ENCODE measurements at places on chromosomes 1 and 21.

GRCh38 chr1:160774886-160775719 lies 20.9 kb upstream of the LY9 start:
- no peak overlapping the region for H3K27ac ChIP-seq
- peaks cover 11% of the 10 kb centered on the region for H3K4me1 ChIP-seq
- DNase-seq: peak; percentile 66
- no peaks in the 10 kb centered on the region for H3K27me3 ChIP-seq
- no peak overlapping the region for H3K4me3 ChIP-seq
- no peaks in the 10 kb centered on the region for H3K36me3 ChIP-seq

DNA sequence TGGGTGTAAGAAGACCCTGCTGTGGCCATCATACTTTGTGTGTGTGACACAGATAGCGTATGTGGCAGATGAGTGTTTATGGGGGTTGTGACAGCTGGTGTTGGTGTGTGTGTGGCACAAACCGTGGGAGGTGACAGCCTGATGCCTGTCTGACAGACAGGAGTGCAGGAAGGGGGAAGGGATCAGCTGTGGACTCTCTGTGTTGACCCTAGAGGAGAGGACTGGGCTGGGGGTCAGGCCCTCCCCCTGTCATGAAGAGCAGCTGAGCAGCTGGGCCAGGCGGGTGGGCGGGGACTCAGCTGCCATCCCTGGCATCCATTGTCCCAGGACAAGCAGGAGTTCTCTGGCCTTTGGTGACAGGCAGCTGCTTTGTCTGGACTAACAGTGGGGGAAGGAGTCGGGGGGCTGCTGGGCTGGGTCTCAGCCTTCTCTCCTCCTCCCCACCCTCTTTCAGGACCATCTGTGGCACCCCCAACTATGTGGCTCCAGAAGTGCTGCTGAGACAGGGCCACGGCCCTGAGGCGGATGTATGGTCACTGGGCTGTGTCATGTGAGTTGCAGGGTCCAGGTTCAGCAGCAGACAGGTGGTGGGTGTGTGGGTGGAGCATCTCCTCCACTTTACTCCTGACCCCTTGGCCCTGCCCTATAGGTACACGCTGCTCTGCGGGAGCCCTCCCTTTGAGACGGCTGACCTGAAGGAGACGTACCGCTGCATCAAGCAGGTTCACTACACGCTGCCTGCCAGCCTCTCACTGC lies 2.3 kb downstream of the PLK3 start:
- peaks cover 7% of the 10 kb centered on the region for H3K36me3 ChIP-seq
- no peaks in the 10 kb centered on the region for H3K27me3 ChIP-seq
- H3K4me1 ChIP-seq: peaks cover 29% of the 10 kb centered on the region

DNA sequence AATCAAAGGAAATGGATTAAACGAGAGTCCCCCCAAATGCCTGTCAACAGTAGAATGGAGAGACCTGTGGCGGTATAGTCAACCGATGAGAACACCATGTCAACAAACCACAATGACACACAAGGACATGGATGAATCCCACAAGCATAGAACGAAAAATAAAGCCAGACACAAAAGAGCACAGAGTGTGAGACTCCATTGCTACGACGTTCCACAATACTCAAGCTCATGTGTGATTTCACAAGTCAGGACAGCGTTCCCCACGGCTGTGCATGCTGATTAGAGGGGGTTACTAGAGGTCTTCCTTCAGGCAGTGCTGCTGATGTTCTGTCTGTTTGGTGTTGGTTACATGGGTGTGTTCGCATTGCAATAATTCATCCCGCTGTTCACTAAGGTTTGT lies 5.8 kb upstream of the PLA2G2D start:
- no peak overlapping the region for H3K27ac ChIP-seq
- H3K4me3 ChIP-seq: no peak overlapping the region
- DNase-seq: no peak
- H3K36me3 ChIP-seq: no peaks in the 10 kb centered on the region
- peaks cover 13% of the 10 kb centered on the region for H3K4me1 ChIP-seq

DNA sequence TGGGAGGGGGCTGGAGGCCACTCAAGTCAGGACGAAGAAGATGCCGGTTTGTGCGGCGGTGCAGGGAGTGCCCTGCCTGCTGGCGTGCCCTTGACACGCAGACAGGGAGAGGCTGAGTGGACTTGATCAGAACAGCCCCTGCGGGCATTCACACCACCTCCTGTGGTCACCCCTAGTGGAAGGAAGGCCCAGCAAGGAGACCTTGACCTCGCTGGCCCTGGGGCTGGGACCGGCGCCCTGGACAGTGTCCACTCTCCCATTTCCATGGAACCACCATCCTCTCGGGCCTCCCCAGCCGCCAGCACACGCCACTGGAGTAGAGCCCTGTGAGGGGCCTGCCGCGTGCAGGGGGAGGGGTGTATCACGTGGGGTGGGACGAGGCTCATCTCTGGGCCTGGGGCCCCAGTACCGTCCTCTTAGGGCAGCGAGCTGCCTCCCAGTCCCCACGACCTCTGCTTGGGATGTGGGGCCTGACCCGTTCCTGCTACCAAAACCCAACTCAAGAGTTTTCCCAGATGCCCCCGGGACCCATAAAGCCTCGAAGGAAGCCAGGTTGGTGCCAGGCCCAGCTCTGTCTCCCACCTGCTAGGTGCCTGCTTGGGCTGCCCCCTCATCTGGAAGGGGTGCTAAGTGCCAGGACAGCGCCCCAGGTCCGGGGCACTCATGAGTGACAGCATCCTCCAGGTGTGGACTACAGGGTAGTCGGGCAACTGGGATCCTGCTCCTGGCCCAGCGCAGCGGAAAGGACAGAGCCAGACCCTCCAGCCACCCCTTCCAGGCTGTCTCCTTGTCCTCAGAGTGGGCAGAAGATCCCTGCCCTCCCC lies 62.8 kb downstream of the SLX9 start:
- H3K4me3 ChIP-seq: no peak overlapping the region
- peaks cover 21% of the 10 kb centered on the region for H3K4me1 ChIP-seq
- no peak for DNase-seq
- H3K27me3 ChIP-seq: no peaks in the 10 kb centered on the region
- no peak overlapping the region for H3K27ac ChIP-seq

- peaks cover 28% of the 10 kb centered on the region for H3K27me3 ChIP-seq
- no peak overlapping the region for H3K27ac ChIP-seq
- H3K36me3 ChIP-seq: no peaks in the 10 kb centered on the region
Measured at GRCh38 chr1:182614796-182615454, 10.7 kb upstream of the RGS16 start.

GRCh38 chr1:110760321-110760720 lies 85.6 kb upstream of the KCNA3 start:
- peaks cover 60% of the 10 kb centered on the region for H3K27me3 ChIP-seq
- no peak overlapping the region for H3K4me3 ChIP-seq
- no peak for DNase-seq

DNA sequence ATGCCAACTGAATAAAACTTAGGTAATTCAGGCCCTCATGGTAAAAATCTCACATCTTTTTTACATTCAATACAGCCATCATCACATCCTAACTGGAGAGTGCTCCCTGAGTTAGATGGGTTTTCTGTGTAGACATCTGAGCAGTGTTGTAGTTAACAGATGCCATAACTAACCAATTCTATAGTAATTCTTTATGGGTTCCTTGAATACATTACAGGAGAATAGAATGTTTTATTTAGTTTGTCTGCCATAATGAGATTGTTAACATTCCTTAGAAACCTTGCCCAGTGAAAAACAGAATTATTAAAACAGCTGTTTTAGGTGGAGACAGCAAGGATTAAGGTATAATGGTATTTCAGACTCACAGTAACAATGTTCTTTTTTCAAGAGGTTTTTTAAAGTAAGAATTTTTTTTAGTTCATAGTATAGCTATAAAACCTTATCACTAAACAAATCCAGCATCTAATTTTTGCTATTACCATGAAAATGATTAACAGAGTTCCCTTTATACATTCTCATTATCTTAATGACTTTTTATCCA lies 95.3 kb downstream of the ATP5PO start:
- H3K27me3 ChIP-seq: no peaks in the 10 kb centered on the region
- no peaks in the 10 kb centered on the region for H3K4me1 ChIP-seq
- no peak for DNase-seq
- no peak overlapping the region for H3K27ac ChIP-seq

- no peak overlapping the region for H3K27ac ChIP-seq
- H3K4me3 ChIP-seq: peak overlapping the region; percentile 75
- DNase-seq: peak; percentile 63
- H3K36me3 ChIP-seq: no peaks in the 10 kb centered on the region
- no peaks in the 10 kb centered on the region for H3K27me3 ChIP-seq
- peaks cover 31% of the 10 kb centered on the region for H3K4me1 ChIP-seq
Measured at GRCh38 chr1:84687714-84688462, 2.4 kb downstream of the SSX2IP start.

GRCh38 chr1:6472391-6472790 lies 6.4 kb upstream of the TNFRSF25 start:
- H3K4me3 ChIP-seq: no peak overlapping the region
- H3K27ac ChIP-seq: no peak overlapping the region
- H3K27me3 ChIP-seq: no peaks in the 10 kb centered on the region
- no peak for DNase-seq
- H3K4me1 ChIP-seq: no peaks in the 10 kb centered on the region
- H3K36me3 ChIP-seq: peaks cover 42% of the 10 kb centered on the region

Measured in PC-3 (cell line).